ENCODE measurements at places on chromosomes 11 and 22.

GRCh38 chr11:101003468-101003867 is 126.1 kb downstream of the PGR start:
- DNase-seq: no peak

DNA sequence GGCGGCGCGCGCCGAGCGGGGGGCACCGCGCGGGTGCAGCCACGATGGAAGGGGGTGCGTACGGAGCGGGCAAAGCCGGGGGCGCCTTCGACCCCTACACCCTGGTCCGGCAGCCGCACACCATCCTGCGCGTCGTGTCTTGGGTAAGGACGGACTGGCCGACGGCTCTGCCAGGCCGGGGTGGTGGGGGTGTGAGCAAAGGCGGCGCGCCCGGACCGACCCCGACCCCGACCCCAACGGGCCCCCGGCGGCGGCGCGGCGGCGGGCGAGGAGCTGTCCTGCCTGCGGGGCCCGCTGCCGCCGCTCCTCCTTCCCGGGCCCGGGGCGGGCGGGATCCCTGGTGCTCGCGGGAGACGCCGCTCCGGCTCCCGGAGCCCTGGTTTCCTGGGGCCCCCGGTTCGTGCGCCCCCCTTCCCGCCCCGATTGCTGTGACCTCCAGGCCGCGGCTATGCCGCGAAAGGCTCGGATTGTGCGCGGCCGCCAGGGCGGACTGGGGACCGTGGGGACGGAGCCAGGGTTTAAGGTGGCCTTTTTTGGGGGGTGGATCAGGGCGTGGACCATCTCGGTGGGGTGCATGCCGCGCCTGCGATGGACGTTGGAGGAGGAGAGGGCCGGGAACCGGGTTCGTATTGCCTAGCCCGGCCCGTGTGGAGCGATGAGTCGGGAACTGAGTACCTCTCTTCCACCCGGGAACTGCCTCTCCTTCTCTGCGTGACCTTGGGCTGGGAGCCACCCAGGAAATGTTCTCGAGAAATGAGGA is at the start of gene SYNGR1:
TSS of gene SYNGR1 (plus strand) at position 25 of the 760 bp plus-strand sequence. CDS start at position 45, 20 bp downstream.
- no peak for DNase-seq

GRCh38 chr11:130593064-130593463 is 144.6 kb downstream of the ADAMTS15 start:
- no peak for DNase-seq

DNA sequence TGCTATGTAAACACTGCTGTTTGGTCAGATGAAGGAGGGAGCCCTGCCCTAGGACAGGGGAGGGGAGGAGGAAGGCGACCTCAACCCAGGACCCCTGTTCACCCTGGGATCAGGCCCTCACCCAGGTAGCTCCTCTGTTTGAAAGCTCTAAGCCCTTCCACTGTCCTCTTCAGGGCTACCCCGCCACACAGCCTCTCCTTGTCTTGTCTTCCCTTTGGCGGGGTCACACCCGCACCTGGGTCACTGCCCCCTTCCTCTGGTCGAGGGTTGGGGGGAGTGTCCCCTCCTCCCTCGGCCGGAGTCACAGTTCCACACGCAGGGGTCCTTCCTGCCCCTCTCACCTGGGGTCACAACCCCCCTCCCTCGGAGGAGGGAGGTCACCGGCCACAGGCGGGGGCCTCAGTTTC is 463 bp upstream of the PTPMT1 start:
- DNase-seq: no peak

DNA sequence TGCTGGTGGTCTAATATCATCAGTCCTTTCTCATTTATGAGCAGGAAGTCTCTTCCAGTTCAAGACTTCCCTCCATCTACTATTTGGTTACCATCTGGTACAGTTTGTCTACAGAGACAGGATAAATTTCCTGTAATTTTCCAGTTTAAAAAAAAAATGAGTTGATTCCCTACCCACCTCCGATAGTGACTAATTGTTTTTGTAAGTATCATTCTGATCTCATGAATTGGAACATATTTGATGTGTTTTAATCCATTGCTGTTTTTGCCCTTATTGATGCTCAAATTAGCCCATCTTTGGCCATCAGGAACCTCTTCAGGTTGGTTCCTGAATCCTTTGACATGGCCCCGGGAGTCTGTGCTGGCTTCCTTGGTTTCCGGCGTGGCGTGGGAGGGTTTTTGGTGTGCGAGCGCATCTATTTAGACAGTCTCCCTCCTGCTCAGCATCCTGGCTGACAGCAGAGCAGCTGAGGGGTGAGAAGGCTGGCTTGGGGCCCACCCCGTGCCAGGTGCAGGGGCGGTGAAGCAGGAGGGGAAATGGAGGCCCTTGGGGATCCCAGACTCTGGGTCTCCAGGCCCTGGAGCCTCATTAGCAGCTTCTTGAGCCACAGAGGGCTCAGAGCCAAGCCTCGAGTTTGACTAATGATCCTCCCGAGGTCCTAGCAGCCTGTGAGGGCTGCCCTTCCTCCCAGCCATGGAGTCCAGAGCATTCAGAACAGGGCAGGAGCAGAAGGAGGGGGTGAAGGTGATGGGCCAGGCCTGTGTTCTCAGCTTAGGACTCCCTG is 6.8 kb downstream of the OMP start:
- no peak for DNase-seq

GRCh38 chr11:24249921-24250320 is 246.9 kb upstream of the LUZP2 start:
- DNase-seq: no peak

- no peak for DNase-seq
Measured at GRCh38 chr22:17853073-17853472, 78.8 kb upstream of the BID start.

GRCh38 chr11:61054927-61055562 is 47.2 kb upstream of the CD5 start:
- DNase-seq: no peak

GRCh38 chr11:69372589-69373250 is 78.8 kb downstream of the MYEOV start:
- DNase-seq: no peak

DNA sequence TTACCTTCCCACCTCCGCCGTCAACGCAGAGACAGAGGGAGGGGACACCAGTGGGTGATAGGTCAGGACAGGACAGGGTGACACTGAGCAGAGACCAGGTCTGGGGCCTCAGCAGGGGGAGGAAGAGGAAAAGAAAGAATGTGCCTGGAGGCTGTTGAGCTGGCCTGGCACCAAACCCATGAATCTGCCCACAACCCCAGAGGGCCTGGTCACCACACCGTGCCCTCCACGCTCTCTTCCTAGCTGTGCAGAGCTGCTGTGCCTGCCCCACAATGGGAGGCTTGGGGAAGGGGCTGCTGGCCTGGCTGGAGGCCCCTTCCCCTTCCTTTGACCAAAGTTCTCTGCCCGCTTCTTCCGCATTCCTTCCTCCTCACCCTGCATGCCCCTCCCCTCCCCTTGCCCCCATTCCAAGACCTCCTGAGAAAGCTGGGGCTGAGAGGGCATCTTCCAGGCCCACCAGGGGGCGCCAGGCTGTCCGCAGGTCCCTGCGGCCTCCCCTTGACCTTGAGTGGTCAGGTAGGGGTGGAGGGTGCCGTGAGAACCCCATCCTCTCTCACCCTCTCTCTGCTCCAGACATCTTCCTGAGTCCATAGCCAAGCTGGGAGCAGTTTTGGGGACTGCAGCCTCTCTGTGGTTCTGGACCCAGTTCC is 11.0 kb upstream of the CACNA1I start:
- no peak for DNase-seq

DNA sequence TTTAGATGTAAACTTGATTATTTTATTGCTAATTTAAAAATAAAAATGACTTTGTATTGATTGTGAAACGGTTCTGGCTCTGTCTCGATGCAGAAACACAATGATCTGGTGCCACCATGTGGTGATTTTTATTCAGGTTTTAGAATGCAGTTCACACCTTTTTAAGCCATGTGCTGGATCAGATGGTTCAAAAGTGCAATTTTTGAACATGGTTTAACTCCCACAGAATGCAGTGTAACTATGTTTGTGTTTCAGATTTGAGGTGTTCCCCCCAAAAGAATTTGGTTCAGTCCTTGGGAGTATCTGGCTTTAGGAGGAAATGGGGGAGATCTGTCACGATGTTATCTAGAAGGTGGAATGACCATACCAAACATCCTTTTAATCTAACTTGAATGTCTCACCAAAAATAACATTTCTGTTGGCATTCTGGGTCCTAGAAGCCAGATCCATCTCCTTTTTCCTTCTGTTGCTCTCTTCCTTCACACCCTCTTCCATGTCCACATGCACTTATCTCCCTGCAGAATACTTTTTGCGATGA is 7.9 kb downstream of the MRPL16 start:
- no peak for DNase-seq

- no peak for DNase-seq
Measured at GRCh38 chr11:116840224-116840745, 2.9 kb upstream of the APOA1 start.
